ENCODE measurements at places on chromosomes 2 and 18.

- DNase-seq, result peak; percentile 91
Measured at GRCh38 chr2:109275120-109276012, 146.4 kb downstream of the SH3RF3 start.

- peak; percentile 23 for DNase-seq
Measured at GRCh38 chr18:23547846-23548245, 38.5 kb downstream of the NPC1 start.

DNA sequence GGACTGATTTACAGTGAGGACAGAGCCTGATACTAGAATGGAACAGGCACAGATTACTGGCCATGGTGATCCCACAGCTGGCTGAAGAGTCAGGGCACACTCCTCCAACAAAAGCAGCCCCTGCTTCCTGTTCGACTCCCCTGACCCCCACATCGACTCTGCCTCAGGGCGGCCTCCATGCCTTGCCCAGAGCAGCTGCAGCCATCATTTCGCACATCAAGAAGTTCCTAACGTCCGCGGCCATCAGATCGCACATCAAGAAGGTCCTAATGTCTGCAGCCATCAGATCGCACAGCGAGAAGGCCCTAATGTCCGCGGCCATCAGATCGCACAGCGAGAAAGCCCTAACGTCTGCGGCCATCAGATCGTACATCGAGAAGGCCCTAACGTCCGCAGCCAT lies 192.8 kb upstream of the PXDN start:
- DNase-seq, result no peak

DNA sequence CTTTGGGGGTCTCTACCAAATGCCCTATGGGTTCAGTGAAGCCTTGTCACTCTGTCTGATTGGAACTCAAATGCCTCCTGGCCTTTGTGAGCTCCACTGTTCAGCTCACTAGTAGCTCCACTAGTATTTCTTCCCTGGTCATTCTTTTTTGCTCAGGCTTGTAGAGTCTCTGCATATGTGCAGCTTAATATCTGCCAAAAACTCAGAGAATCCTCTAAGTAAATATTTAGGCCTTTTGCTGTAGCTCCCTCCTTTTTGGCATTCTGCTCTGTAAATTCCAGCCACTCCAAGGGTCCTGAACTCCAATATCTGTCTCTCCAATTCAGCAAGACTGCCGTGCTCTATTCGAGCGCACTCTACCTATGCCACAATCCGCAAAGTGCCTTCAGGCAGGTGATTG lies 146.5 kb downstream of the MAIP1 start:
- no peak for DNase-seq

GRCh38 chr2:63093502-63093901 lies 42.9 kb downstream of the OTX1 start:
- no peak for DNase-seq

GRCh38 chr2:166436189-166436588 lies 57.9 kb downstream of the SCN7A start:
- DNase-seq, result no peak

GRCh38 chr2:125456693-125457363 lies 1199.1 kb upstream of the GYPC start:
- no peak for DNase-seq

- DNase-seq, result no peak
Measured at GRCh38 chr2:53964987-53965687, 5.7 kb downstream of the PSME4 start.

DNA sequence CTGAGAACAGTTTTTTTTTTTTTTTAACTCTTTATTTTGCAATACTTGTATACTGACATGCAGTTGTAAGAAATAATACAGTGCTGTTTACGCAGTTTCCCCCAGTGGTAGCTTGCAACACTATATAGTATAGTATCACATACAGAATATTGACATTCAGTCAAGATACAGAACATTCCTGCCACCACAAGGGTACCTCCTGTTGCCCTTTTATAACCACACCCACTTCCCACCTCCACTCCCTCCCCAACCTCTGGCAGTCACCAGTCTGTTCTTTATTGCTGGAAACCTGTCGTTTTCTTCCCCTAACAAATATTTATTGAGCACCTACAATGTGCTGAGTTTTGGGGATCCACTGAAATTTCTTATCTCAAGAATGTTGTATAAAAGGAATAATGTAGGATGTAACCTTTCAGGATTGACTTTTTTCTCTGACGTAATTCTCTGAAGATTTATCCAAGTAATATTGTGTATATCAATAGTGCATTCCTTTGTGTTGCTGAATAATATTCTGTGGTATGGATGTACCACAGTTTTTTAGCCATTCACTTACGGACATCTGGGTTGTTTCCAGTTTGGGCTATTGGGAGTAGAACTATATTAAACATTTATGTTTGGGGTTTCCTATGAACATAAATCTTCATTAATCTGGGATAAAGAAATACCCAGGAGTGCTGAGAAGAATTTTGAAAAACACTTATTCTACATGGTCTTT lies 51.4 kb upstream of the EML6 start:
- DNase-seq, result no peak

- DNase-seq, result no peak
Measured at GRCh38 chr18:74234326-74235171, 57.2 kb downstream of the CYB5A start.

- no peak for DNase-seq
Measured at GRCh38 chr2:136128905-136129304, 11.0 kb upstream of the CXCR4 start.

DNA sequence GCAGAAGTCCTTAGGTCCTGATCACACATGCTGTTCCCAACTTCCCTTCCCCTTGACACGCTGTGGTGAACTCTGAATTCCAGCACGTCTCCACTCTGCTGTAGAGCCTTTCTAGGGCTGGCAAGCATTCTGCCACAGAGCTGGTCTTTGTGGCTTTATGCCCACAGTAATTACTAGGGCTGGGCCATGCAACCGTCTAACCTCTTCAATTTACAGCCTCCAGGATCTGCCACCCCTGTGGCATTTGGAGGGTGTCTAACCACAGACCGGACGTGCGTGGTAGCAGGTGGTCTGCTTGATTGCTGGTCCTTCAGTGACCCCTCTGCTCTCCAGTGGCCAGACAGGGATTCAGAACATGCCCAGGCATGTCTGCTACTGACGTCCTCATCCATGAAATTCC lies 43.1 kb upstream of the TGFA start:
- no peak for DNase-seq

DNA sequence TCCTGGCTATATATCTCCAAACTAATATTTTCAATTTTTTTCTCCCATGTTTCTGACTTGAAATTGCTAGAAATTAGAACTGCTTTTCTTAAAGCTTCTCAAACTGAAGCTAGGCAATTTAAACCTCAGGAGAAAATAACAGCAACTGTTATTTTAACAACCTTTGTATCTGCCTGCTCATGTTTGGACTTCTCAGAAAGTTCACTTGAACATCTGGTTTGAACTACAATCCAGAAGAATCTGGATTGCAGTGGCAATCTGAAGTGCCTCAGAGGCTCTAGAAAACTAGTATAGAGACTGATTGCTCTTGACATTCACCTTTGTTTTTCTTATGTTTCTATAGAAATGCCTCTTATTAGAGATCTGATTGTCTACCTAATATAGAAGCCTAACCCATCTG lies 64.1 kb downstream of the STAT4 start:
- DNase-seq, result no peak

GRCh38 chr2:3060049-3060448 lies 317.6 kb downstream of the EIPR1 start:
- no peak for DNase-seq

DNA sequence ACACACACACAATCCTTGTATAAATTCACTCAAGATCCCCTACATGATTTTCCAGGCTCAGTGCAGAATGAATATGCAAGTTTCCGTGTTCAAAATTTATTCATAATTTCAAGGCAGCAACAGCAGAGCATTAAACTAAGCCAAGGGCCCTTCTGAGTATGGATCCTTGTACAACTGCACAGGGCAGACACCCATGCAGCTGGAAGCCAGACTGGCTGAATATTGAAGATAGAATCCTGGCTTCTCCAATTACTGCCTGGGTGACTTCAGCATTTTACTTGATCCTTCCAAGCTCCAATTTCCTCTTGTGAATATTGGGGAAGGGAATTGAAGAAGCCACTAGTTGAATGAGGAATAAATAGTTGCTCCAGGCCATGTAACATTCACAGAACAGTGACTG lies 267.9 kb upstream of the REG3G start:
- DNase-seq, result no peak

DNA sequence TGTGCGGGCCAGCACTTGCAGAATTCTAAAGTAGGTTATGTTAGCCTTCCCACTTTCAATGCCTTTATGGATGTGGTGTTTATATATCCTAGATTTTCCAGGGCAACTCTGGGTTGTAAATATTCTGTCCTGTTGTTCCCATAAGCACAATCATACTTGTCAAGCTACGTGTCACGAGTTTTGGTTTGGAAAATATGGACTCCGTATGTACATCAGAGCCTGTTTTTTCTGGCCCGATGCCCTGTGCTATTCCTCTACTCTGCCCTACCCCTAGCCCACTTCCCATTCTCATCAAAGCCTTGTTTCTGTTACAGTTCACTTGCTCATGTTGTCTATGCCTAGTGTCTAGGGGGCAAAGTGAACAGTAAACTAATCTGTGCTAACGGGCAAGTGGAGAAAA lies 27.0 kb upstream of the ZEB2 start:
- peak; percentile 53 for DNase-seq

GRCh38 chr2:238864207-238865014 lies 16.5 kb downstream of the TWIST2 start:
- peak; percentile 95 for DNase-seq

DNA sequence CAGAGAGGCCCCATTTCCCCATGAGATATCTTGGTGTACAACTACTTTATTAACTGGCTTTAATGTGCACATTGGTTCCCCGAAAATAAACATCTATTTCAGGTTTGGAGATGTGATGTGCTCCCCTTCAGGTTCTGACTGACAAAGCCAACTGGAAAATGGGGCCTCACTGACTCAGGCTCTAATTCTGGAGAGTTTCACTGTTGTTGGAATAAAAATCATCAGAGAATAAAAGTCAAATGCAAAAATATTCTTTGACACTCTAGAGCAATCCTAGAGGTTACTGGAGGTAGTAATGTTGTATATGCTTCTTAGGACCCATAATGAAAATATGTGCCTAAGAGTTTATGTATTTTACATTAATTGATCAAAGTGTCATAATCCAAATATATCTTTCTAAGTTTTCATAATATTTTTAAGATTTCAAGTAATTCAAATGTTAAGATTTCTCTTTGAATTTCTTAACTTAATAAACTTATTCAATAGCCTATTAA lies 189.9 kb upstream of the COL3A1 start:
- DNase-seq, result no peak

All from dermis blood vessel endothelial cell (primary cell).